Caco-2 (cell line): ENCODE measurements at places on chromosomes 2 and 18.

DNA sequence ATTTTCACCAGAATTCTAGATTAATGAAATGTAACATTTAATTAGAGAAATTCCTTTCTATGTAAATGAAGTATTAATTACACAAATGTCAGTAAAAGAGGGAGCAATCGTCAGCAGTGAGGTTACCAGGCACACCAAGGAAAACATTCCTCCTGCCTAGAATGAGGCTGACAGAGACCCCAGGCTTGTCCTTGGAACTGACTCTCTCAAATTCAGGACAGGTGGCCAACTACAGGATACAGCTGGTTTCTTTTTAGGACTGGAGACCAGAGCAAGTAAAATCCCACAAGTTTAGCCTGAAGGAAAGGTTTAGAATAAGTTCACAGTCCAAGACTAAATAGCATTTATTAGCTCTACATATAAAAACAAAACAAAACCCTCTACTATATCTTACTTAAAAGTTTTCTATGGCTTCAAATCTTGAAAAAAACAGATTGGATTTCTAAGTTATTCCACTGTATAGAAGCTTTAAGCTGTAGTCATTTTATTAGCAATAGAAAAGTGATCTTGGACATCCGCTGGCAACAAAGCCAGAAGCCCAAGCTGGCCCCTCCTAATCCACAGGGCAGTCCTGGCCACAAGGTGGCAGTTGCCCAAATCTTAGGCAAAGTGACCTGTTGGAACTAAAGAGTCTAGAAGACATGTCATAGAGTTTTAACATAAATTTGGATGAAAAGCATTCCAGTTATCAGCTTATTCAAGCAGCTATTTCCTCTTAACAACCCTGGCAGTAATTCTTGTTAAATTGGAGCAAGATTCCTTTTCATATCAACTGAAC is 81.0 kb downstream of the SP3 start:
- DNase-seq: peak; percentile 64

- no peak for DNase-seq
Measured at GRCh38 chr18:71370095-71370494, 1081.2 kb downstream of the SOCS6 start.

- DNase-seq: no peak
Measured at GRCh38 chr2:101463421-101463820, 11.5 kb downstream of the RFX8 start.

GRCh38 chr2:125086313-125087184 is 1061.5 kb downstream of the CNTNAP5 start:
- peak; percentile 24 for DNase-seq

- DNase-seq: no peak
Measured at GRCh38 chr2:55837073-55837472, 86.5 kb downstream of the EFEMP1 start.

DNA sequence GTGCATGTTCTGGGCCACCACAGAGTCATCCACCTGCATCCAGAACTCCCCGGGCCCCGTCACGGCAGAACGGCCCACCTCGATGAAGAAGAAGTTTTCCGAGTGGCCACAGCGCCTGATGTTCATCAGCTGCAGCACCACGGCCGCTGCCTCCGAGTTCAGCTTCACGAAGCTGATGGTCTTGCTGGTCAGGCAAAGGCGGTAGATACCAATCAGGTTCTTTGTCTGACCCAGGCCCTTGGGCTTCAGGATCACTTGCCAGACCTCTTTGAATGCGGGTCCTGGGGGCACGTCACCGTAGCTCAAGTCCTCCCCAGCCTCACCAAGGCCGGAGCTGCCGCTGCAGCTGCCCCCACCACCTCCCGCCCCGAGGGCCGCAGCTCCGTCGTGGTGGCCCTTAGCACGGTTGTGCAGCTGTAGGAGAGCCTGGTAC is 1.6 kb downstream of the IRS1 start:
- no peak for DNase-seq

DNA sequence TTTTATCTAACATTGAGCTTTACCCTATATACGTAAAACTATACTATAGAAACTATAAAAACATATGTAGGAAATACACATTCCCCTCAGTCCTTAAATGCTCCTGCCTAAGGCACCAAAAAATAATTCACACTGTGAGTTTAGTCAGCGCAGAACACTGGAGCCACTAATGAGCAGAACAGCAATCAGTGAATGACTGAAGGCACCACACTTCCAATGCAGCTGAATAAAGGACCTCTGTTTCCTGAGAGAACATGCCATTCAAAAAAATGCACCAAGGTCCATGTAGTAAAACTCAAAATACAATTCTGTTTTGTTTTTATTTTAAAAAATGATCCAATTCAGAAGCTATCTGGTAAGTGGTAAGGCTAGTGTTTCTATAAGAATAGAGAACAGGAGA is 1280.6 kb upstream of the NRXN1 start:
- DNase-seq: no peak

GRCh38 chr2:61575447-61575859 is 37.3 kb upstream of the XPO1 start:
- DNase-seq: no peak

DNA sequence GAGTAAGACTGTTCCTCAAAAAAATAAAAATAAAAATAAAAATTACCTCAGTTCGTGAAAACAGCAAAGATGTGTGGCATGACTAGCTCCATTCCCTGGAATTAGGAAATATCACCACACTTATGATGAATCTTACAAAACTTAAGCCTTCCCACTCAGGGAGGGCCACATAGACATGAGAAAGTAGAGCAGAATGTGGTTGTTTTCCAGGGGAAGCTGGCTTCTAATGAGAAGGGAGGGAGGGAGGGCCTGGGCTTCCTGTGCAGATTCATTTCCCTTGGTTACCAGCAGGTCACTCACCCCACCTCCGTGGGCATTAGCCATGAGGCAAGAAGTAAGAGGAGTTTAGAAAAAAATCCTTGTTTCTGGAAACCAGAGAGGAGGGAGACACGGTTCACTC is 95.9 kb upstream of the RMDN2 start:
- no peak for DNase-seq

DNA sequence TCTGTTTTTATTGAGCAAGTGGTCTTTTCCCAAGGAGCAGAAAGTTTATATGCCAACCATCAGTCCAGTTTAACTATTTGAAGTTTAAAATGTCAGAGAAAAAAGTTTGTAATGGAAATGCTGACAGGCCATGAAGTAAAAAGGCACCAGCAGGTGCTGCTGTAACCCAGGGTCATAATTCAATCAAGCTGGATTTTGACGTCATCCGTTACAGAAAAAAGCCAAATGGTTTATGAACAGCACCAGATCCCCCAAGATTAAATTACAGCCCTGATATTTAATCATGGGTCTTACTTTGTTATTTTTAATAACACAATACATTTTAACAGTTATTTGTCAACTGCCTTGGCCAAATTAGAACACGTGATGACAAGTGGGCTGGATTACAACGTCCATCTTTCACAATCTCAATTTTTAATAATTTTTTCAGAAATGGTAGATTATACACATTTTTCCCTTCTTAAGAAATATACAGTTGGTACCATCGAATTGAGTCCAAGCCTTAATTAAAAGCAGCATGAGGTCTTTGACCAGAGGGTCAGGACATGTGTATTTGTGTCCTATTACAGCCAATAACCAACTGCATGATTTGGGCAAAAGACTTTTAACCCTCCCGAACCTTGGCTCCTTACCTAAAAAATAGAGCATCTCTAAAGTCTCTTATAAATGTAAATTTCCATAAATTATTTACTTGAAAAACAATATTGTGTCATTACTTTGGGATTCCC is 10.0 kb downstream of the TCF4 start:
- DNase-seq: no peak

GRCh38 chr18:46478796-46479195 is 178.2 kb downstream of the LOXHD1 start:
- no peak for DNase-seq

DNA sequence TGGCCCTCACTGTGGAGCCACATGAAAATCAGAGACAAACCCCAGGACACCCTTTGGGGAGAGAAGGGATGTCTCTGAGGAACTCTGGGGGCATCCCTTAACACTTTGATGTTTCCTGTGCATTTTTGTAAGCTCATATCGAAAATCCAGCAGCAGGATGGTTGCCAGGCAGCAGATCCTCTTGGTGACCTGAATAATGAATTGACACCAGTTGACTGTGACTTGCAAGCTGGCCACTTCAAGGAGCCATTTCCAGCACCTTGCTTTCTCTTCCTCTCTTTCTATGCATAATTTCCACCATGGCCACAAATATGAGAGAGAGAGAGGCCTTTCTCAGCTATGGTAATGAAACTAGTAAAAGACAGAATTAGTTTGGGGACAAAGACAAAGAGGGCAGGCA is 91.7 kb downstream of the NRP2 start:
- DNase-seq: no peak

GRCh38 chr2:133476931-133477615 is 91.2 kb downstream of the NCKAP5 start:
- DNase-seq: no peak

- DNase-seq: no peak
Measured at GRCh38 chr2:234879671-234880455, 72.0 kb upstream of the SH3BP4 start.

- no peak for DNase-seq
Measured at GRCh38 chr18:77478646-77479442, 229.2 kb downstream of the GALR1 start.

DNA sequence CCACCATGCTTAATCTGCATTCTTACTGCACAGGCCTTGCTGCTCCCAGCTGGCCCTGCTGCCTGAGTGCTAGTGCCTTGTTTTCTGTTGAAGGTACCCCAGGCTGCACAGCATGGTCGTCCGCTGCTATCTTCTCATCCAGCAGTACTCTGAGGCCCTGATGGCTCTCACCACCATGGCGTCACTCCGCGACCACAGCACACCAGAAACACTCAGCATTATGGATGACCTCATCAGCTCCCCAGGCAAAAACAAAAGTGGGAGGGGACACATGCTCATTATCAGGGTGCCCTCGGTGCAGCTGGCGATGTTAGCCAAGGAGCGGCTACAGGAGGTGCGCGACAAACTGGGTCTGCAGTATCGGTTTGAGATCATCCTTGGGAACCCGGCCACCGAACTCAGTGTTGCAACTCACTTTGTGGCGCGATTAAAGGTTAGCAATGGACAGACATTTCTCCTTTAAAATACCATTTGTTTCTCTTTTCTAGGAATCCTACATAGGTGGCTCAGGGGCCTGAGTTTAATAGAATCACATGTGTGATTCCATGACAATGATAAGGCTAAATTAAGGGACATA is 110.5 kb downstream of the ESCO1 start:
- no peak for DNase-seq

DNA sequence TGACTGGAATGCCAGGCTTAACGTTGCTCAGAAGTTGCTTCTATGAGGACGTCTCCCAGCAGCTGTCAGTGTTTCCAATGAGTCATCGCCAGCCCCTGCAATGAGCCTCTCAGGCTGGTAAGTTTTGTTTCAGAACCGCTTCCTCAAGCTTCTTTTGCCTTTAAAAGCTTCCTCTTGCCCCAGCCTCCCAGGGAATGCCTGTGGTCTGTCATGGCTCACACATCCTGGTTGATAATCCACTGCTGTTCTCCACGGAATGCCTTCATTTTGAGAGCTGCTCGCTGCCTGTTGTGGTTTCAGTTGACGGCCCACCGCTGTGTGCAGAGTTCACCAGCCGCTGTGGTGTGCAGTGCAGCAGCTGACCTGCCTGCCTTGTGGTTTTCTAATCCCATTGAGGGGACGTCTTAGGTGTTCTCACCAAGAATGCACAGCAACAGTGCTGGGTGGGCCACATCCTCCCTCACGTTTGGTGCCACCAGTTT is 96.4 kb downstream of the RTP5 start:
- DNase-seq: no peak

DNA sequence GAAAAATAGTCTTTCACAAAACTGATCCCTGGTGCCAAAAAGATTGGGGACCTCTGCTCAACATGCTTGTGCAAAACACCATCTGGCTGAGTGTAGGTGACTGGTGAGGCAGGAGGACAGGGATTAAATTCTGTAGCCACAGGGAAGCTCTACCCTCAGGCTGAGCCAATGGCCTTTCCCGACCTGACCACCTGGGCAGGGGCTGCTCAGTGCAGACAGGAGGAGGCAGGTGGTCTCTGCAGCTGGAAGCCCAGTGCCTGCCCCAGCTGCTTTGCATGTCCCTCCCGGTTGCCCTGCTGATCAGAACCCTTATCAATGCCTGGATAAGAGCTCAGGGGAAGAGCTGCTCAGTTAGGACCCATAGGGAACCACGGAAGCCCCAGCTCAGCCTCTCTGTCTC is 235.3 kb downstream of the ANKRD36 start:
- DNase-seq: no peak

DNA sequence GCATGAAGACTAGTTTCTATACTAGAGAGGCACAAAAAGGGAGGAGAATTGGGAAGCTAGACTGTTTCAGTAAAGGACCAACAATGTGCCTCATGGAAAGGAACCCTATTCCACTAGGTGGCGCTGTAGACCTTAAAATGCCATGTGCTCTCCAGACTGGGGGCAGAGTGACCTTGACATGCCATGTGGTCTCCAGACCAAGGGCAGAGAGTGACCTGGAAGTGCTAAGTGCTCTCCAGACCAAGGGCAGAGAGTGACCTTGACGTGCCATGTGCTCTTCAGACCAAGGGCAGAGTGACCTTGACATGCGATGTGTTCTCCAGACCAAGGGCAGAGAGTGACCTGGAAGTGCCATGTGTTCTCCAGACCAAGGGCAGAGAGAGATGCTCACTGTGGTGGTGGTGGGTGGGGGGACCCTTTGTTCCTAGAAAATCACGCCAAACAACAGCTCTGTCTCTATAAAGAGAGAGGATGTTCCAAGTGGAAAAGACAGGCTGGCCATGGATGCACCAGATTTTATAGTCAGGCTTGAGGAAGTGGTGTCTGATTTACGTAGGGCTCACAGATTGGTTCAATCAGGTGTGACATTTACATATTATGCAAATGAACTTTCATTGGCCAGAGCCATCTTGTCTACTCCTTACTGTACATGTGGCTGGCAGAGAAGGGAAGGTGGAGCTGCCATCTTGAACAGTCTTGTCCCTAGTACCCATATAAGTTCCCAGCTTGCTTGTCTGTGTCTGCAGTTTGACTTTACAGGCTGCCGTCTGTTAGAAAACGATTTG is 344.0 kb upstream of the DDX18 start:
- peak; percentile 54 for DNase-seq

- no peak for DNase-seq
Measured at GRCh38 chr18:26088487-26088886, 1.9 kb downstream of the SS18 start.

- DNase-seq: peak; percentile 55
Measured at GRCh38 chr2:109128616-109129355, at the start of gene SH3RF3. SH3RF3 (plus strand) TSS chr2:109129205.

DNA sequence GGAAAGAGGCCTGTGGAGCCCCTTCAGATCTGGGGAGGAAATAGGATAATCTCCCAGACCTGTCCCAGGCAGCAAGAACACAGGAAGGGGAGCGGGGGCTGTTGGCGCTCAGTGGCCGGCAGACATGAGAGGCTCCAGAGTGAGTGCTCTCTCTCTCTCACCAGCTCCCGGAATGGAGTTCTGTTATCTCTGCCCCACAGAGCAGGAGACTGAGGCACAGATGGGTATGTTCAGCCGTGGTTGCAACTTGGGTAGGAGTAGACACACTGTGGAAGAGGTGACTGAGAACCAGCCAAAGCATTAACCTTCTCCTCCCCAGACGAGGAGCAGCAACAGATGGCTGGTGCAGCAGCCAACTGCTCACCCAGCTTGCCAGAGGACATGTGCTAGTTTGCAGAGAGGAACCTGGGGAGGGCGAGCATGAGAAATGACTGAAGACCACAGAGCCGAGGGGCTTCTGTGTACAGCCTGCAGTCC is 82.0 kb downstream of the NRP2 start:
- DNase-seq: no peak

- no peak for DNase-seq
Measured at GRCh38 chr18:48636436-48636835, 97.6 kb downstream of the CTIF start.

GRCh38 chr2:145228506-145228905 is 708.6 kb upstream of the ZEB2 start:
- DNase-seq: no peak
